ENCODE measurements at places on chromosomes 16 and 17.

DNA sequence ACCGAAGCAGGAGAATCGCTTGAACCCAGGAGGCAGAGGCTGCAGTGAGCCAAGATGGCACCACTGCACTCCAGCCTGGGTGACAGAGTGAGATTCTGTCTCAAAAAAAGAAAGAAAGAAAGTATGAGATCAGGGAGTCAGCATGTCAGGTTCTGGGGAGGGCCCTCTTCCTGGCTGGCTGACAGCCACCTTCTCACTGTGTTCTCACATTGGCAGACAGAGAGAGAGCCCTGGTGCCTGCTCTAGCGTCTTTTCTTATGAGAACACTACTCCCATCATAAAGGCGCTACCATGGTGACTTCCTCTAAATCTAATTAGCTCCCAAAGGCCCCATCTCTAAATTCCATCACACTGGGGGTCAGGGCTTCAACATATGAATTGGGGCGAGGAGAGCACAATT is 27.6 kb upstream of the RBBP6 start:
- no peak for DNase-seq

- DNase-seq = no peak
Measured at GRCh38 chr17:78789663-78790181, 7.6 kb upstream of the CYTH1 start.

DNA sequence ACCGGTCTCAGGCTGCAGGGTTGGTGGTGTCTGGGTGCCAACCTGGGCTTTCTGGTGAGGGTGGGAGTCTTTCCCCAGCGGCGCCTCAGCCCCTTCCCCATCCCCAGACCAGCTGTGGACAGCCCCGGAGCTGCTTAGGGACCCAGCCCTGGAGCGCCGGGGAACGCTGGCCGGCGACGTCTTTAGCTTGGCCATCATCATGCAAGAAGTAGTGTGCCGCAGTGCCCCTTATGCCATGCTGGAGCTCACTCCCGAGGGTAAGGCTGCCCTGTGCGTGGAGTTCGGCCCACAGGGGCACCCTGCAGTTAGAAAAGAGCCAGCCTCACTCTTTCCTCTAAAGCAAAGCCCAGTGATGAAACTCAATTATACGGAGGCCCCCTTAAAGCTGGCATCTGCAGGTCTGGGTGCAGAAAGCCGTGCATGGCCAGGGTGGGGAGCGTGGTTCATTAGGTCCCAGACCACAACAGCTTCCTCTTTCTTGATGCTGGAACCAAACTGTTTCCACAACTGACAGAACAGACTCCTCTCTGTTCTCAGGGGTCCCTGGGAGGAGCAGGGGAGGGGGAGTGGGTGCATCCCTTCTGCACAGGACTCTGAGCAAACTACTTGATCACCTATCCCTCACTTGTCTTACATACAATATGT is 10.7 kb downstream of the GUCY2D start:
- no peak for DNase-seq

GRCh38 chr17:51933647-51934046 is 224.9 kb downstream of the CA10 start:
- DNase-seq = no peak

DNA sequence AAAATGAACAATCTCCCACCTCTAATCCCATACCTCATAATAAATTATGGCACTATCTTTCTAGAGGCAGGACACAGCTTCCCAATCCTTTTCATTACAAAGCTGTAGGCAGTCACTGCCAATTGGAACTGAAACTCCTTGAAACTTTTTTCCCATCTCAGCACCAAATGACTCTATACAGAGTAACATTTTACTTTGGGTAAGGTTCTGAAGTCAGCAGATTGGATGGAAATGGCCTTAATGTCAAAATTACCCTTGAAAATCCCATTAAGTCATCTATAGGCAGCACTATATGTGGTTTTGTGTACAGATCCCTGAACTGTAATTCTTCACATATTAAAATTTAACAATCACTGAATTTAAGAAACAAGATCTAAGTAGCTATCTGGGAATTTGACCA is 30.3 kb upstream of the CORO6 start:
- no peak for DNase-seq

GRCh38 chr16:56747486-56748045 is 17.6 kb downstream of the NUP93 start:
- no peak for DNase-seq

GRCh38 chr16:86843812-86844211 is 265.5 kb downstream of the FOXL1 start:
- DNase-seq = no peak

DNA sequence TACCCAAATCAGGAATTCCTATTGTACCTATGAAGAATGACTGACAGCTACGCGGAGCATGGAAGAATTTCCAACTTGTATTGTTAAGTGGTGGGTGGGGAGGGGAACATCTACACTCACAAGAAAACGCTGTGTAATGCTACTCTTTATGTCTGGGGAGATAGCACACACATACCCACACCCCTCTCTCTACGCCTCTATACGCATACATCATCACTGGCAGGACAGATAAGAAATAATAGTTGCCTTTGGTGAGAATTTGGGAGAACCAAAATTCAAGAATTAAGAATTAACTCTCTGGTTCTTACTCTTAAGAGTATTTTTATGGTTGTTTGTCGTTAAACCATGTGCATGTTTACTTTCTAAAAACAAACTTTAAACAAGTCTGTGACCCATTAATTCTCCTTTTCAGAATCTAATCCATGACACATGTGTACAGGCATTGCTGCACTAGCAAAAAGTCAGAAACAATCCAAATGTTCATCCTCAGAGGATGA is 33.9 kb downstream of the CREBBP start:
- DNase-seq = no peak

- no peak for DNase-seq
Measured at GRCh38 chr17:79874329-79874981, 35.2 kb upstream of the CBX4 start.

Data from stimulated activated CD4-positive, alpha-beta T cell treated with anti-CD3 and anti-CD28 coated beads, Interleukin-15, amount 100 ng/mL, for 1 hour (primary cell).